ENCODE measurements at places on chromosomes 11 and 22.

DNA sequence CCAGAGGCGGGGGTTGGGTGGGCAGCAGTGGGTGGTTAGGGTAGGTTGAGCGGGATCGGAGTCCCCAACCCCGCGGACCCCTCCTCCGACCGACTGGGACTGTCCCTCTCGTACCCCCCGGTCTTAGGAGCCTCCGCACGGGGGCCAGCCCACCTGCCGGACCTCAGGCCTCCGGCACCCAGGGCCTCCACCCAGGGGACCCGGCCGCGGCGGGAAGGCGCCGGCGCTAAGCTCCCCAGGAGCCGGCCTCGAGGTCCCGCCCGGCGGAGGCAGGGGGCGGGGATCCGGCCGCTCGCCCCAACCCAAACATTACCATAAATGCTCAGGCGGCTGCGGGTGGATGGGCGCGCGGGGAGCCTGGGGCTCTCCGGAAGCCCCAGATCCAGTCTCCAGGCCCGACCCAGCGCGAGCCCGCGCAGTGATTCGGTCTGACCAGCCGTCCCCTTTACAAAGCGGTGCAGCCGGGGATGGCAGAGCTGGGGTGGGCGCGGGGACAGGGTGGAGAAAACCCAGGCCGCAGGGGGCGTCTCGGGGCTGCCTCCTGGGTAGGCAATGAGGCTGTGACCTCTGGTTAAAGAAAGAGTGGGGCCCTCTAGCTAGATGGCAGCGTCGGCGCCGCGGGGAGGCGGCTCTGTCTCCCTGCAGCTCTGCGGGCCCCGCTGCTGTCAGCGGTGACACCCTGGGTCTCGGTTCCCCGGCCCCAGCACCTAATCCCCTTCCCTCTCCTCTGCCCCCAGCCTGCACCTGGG, 4.0 kb upstream of the MCAM start:
- peak; percentile 60 for DNase-seq

DNA sequence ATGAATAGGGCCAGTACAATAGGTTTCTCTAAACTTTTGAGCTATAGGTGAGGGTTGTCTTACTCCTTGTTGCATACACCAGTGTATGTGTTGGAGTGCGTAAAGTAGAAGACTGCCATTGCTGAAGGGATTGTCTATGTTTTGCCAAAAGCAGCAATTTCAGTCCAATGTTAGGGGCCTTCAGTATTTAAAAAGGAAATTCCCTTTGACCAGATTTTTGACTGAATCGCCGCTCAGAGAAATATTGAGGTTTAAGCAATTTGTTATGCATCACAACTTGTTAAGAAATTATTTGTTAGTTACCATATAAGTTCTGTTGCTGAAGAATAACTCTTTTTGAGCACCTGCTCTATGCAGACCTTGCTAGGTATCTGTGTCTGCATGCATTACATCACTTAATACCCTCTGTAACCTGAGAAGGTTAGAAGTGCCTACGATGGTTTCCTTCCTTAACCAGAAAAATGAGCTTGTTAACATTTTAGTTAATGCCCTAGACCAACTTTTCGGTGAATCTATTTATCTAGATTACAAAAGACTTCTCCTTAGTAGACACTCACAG, 33.9 kb downstream of the MMP20 start:
- no peak for DNase-seq

GRCh38 chr11:27089746-27090145, 49.1 kb downstream of the BBOX1 start:
- no peak for DNase-seq

DNA sequence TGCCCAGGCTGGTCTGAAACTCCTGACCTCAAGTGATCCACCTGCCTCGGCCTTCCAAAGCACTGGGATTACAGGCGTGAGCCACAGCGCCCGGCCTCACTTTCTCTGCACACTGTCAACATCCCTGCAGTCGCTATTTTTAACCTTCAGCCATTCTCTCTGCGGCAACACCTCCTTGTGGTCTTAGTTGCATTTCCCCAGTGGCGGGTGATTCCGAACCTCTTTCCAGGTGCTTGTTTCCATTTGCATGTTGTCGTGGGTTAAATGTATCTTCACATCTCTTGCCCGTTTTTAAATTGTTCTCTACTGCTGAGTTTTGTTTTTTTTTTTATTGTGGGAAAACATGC, 2.2 kb upstream of the SCT start:
- DNase-seq, result peak; percentile 55

GRCh38 chr11:116696381-116696941, 76.3 kb downstream of the BUD13 start:
- DNase-seq, result no peak
